Left lung (tissue), 14 donors: ENCODE measurements at places on chromosomes 12 and 14. TPM values are rescaled to one million over a fixed set of nuclear protein-coding genes. Genes with fewer than 3 reads are reported as not detected.

DNA sequence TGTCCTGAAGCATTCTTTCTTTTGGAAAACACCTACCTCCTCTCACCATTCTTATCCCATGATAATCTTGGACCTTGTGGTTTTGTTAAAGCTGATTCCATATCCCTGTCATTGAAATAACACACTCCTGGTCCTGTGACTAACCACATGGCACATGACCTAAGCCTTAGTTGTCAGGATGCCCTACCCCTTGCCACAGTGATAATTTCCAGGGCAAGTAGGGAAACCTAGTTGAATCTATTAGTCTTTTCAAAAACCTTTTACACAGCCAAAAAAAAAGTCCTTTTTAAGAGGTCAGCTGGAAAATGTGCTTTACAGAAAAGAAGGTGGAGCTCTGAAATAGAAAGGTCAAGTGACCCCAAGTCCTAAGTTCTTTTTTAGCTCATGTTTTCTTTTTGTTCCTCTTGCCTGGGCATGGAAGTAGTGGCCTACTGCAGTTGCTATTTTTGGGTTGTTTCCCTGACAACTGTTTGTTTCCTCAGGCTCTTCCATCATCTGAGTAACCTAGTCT lies 608.4 kb downstream of the LRFN5 start:
- DNase-seq: peak; percentile 24

- no peak for DNase-seq
Observed at GRCh38 chr12:93786656-93787397, 109.7 kb downstream of the CRADD start.

- no peak for DNase-seq
Observed at GRCh38 chr12:104010606-104011169, 39.3 kb downstream of the GLT8D2 start.

- DNase-seq: no peak
Observed at GRCh38 chr12:105677672-105678071, 347.2 kb downstream of the C12orf75 start.

GRCh38 chr14:91586410-91586809 lies 76.3 kb upstream of the PPP4R3A start:
- DNase-seq: no peak

- DNase-seq: no peak
Observed at GRCh38 chr12:14156606-14157005, 175.2 kb upstream of the GRIN2B start.

SCN8A gene
- 0.26 TPM for total RNA-seq

LBHD2 gene
- not detected for total RNA-seq

DNA sequence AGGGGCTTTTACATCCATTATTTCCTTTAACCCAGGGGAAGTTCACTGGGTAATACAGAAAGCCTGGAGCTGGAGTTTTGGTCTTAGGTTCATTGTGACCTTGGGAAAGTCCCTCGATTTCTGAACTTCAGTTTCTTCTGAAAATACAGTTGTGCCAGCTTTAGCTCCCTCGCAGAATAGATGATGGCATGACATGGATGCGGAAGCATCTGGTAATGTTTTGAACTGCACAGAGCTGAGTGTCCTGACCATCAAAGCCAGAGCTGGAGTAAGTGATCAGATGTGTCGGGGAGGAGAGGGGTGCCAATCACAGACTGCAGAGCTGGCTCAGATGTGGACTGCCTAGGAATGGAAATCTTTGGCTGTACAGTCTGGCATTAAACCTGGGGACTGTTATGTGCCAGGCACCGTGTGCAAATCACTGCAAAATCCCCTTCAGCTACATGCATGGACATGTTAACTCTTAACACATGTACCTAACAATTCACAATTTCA lies 180.9 kb downstream of the ETV6 start:
- no peak for DNase-seq

DNA sequence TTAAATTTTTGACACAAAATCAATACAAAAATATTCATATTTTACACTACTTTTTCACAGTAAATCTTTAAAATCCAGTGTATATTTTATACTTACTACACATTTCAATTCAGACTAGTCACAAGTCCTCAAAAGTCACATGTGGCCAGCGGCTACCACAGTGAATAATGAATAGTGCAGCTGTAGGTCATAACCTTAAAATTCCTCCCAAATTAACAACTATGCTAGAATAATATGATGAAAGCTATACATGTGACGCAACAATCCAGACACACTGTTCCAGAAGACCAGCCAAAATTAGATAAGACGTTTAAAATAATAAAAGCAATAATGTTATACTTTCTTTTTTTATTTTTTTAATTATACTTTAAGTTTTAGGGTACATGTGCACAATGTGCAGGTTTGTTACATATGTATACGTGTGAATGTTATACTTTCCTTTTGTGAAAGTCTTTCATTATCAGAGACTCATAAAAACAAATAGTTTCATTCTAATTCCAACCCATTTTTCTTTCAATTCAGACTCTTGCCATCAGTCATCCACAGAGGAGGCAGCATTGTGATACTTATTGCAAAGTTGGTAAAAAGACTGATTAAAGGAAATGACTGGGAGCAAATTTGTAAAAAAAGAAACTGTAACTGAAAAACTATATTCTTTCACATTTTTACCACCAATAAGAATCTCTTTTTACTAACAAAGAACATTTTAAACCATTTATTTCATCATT lies 67.0 kb downstream of the C2CD5 start:
- no peak for DNase-seq

- no peak for DNase-seq
Observed at GRCh38 chr14:62185078-62185477, 422.9 kb downstream of the SNAPC1 start.

DNA sequence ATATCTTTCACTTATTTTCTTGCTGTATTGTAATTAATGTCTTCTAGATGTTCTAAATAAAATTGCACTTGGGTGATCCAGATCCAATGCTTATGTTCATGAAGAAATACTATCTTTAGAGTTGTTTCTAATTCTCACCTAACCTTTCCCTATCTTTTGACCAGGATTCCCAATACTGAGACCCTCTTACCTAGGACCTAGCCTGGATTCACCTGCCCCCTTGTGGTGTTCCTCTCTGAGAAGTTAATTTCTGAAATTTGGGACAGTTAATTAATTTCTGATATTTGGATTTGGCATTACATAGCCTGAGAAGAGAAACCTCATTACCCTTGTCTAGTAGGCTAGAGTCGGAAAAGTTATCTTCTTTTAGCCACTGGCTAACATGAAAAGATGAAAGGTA lies 29.5 kb downstream of the FOXA1 start:
- DNase-seq: no peak

TAOK3 gene
- 39.5 TPM for total RNA-seq

CCDC197 gene
- total RNA-seq: not detected

DNA sequence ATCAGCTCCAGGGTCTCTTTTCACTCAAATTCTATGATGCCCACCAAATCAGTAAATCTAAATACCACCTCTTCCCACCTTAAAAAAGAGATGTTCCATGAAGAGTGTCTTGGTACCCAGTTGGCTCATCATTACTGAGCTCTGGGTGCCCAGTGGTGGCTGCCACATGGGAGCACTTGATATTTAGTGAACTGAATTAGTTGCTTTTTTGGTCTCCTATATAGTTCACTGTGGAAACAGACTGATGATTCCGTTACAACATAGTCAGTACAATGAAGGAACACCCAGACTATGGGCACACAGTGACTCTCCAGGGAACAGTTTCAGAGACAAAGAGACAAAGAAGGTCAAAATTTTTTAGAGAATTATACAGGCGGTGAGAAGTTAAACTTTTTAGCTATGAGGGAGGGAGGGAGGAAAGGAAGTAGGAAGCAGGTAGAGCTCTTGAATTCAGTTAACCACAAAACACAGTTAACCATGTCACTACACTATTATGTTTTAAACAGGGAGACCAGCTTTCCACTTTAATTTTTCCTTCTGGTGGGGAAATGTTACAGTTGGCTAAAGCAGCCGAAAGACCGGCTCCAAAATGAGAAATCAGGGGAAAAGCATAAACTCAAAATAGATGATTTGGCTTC lies 14.6 kb upstream of the YY1 start:
- no peak for DNase-seq

- no peak for DNase-seq
Observed at GRCh38 chr12:105399428-105400081, 69.1 kb downstream of the C12orf75 start.

DNA sequence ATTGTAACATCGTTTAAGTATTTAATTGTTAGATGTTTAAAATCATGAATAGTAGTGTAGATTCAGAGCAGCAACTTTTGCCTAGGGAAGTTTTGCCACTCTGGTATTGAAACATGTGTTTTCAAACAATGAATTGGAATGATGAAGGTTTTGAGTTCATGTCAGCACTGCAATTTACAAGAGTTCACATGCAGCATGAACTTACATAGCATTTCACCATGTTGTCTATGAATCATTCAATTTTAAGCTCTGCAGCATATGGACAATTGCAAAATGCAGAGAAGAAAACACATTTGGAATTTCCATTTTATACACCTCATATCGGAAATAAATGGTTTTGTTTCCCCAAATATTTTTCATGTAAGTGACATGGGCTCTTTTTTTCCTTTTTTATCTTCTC lies 170.7 kb upstream of the CDKN3 start:
- no peak for DNase-seq

DNA sequence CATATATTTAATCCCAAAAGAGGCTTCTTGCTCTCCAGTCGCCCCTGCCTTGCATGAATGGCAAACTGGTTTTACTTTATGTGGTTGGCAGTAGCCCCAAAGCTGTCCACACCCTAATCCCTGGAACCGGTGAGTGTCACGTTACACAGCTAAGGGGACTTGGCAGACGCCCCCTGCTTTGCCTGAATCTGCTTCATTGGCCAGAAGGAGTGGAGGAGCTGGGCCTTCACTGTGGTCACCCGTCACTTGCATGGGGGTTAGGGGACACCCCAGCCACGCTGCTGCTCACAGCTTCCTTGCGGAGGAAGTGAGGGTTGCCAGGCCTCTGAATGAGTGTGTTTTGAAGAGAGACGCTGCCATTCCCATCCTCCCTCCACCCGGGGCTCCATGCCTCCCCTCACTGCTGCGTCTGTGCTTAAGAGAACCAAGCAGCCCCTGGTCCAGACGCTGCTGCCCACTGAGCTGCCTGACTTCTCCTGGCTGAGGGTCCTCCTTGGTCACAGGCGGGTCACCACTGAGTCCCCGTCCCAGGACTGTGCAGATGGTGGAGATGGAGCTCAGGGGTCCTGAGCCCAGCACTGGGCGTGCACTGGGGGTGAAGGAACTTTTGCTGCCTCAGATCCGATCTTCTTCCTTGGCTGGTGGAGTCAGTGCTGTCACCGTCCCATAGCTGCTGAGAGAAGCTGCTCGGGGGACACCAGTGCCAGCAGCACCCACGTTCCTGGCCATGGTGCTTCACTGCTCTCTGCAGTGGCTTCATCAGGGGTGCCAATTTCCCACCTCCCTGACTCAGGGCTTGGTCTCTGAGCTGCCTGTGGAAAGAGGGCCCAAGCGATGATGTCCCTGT lies 39.8 kb downstream of the GALNT9 start:
- DNase-seq: no peak

GRCh38 chr12:113894697-113895096 lies 71.4 kb downstream of the RBM19 start:
- DNase-seq: no peak

PCED1B gene
- 8.1 TPM for total RNA-seq

- peak; percentile 44 for DNase-seq
Observed at GRCh38 chr12:77943466-77943865, 112.8 kb downstream of the NAV3 start.

GRCh38 chr12:82872088-82872487 lies 185.4 kb downstream of the TMTC2 start:
- DNase-seq: no peak
